ENCODE measurements at places on chromosomes 5 and 9. TPM values are rescaled to one million over a fixed set of nuclear protein-coding genes. Genes with fewer than 3 reads are reported as not detected.

DNA sequence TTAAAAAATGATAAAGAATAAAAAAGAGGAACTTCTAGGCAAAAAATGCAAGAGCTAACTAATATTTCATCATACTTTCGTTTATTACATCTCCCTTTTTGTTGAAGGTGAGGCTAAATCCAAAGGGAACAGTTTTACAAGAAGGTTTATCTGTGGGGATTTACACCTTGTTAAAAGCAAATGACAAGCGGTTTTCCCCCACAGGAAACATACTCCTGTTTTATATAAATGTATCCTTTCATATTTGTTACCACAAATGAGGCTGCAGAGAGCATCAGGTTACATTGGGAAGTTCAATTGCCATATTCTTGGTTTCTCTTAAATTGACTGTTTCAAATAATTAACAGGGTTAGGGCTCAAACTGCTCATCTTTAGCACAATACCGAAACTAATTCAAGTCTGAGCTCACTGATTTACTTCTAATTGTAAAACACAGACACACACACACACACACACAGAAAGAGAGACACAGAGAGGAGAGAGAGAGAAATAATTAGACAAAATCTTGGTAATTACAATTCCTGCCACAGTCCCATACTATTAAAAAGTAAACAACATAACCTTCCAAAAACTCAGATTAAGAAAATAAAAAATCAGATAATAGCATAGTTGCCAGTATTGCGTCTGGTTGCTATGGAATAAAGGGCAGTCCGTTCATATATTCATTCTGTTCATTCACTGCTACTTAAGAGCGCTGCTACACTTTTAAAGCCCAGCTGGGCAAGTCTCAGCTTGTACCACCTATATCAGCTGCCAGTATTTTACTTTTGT is 17.1 kb downstream of the RFX3 start:
- DNase-seq: no peak

Gene DCP2
- 81.6 TPM for total RNA-seq

DNA sequence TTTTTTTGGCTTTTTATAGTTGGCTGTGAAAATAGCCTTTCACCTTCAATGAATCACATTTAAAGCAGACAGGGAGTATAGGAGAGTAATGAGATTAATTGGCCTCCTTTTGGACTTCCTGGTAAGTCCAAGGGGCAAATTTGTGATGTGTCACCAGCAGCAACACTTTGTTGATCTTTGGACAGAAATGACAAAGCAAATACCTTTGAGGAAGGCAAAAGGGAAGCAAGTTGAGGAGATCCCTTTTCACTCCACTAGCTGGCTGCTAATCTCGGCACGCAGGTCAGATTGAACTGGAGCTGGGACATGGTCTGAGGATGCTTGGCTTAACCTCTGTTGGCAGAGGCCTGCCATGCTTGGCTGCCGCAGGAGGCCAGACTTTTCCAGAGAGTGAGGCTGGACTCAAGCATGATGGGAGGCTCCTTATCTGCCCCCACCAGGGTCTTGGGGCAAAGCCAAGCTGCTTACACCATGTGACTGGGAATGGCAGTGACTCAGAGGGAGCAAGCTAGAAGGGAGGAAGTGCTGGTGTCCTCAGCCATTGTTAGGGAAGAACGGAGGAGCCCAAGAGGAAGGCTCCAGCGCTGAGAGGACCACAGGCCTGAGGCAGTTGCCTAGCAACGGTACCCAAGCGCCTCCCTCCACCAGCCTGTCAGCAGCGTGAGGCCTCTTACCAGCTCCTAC is 174.5 kb upstream of the MAP1B start:
- no peak for DNase-seq

DNA sequence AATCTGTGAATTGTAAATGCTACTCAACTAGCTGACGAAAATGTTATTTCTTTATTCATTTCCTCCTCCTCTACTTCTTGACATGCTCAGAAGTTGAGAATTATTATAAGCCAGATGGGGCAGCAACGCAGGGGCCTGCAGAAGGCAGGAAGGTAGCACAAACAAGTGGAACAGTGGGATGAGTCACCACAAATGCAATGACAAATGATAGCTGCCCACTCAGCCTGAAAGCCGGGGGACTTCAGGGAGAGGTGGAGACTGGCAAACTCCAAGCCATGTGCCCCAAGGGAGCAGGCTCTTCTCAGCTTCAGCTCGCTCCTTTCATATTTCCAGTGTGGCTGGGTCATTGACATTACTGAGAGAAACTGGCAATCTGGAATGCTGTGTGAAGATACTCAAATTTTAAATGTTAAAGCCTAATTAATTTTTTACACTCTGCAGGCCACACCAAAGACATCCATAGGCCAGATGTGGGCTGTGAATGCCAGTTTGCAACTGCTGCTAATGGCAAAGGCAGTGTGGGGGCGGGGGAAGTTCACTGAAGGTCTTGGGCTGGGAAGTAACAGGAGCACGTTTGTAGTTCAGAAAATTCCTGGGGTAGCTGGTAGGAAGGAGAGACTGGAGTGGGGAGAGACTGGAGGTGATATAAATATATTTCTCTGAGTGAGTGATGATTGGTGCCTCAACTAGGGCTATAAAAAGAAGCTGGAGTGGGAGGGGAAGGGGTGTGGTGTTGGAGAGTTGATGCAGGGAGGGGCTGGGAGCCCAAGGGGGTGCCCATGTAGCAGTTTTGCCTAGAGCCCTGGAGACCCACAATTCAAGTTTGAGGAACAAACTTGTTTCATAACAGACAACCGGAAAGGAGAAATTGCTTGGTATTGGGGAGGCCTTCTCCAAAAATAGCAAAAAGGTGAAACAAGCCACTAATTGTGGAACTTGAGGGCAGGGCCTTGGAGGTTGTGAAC is 20.8 kb upstream of the ADRB2 start:
- DNase-seq: peak; percentile 79

Gene RETREG1
- total RNA-seq: 8.0 TPM

DNA sequence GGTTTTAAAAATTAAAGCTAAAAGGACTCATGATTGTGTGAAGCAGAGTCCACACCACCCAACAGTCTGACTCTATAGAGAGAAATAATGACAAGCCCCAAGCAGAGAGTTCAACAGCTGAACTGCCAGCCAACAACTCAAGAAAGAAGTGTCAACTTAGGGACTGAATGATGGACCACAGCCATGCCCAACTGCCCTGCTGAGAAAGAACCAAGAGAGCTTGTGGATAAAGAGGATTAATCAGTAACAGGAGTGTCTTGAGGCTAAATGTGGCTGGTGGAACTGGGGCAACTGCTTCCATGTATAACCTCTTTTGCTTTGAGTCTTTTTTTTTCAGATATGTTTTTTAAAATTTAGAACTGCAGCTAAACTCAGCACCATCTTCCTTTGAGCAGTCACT is 109.3 kb downstream of the HSD17B3 start:
- no peak for DNase-seq

Gene HRCT1
- not detected for total RNA-seq

GRCh38 chr9:14029806-14030374 is 284.1 kb downstream of the NFIB start:
- DNase-seq: no peak

- DNase-seq: no peak
These were observed 500.0 kb downstream of the SPATA31D1 start for GRCh38 chr9:82488313-82489200.

Gene IL9
- not detected for total RNA-seq

DNA sequence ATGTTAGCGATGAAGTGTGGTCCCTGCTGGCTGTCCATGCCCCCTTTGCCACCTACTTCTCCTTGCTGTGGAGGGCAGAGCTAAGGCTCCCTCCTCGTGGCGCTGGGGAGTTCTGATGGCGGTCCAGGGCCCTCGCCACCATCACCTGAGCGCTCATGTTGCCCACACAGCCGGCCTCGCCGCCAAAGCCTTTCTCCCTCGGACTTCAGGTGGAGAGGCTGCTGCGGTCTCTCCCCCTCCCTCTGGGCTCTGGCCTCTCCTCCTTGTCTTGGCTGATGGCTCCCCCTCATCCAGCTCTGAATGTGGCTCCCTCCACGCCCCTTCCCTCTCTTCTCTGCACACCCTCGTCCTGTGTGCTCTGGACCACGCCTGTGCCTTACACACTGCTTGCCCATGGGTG is 14.5 kb upstream of the LPCAT1 start:
- no peak for DNase-seq

Gene PCAT7
- not detected for total RNA-seq

Gene WHRN
- 1.2 TPM for total RNA-seq

Gene SREK1
- 59.0 TPM for total RNA-seq

- no peak for DNase-seq
These were observed 591.1 kb downstream of the DTWD2 start for GRCh38 chr5:118397236-118397635.

Gene ATP10B
- not detected for total RNA-seq

Gene FOXD4
- not detected for total RNA-seq

- no peak for DNase-seq
These were observed 16.6 kb downstream of the HK3 start for GRCh38 chr5:176882567-176882903.

GRCh38 chr5:82416512-82416911 is 138.4 kb upstream of the RPS23 start:
- DNase-seq: no peak

DNA sequence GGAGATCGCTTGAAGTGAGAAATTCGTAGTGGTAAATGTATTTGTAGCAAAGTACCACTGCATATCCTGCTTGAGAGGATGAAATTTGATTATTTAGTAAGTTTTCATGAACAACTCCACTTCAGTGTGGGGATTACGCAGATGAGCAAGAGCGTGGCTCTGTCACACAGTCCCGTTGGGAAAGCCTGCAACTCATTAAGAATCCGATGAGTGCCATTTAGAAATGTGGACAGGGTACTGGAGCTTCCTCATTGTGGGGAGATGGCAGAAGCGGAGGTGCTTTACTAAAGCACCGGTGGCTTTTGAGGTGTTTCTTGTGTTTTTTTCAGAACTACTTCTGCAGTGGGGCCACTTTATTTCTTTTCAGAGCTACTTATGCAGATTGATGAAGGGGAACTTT is 1.4 kb downstream of the TJP2 start:
- no peak for DNase-seq

Gene GPR151
- total RNA-seq: not detected

DNA sequence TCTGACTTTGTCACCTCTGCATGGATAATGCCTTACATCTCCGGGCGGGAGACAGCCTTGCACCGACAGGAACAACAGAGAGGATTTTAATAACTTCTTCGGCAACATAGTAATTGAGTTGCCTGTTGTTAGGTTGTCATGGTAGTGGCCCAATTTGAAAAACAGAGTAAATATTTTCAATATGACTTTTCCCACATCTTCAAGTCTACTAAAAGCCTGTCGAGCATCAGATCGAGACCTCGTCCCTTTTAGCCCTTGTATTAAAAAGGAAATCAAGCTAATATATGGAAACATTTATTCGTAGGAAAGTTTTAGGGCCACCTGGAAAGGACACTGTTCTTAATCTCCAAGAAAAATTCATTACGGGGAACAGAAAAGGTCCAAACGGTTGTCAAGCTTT is 70.8 kb upstream of the FCN2 start:
- DNase-seq: no peak

Gene LCNL1
- not detected for total RNA-seq

DNA sequence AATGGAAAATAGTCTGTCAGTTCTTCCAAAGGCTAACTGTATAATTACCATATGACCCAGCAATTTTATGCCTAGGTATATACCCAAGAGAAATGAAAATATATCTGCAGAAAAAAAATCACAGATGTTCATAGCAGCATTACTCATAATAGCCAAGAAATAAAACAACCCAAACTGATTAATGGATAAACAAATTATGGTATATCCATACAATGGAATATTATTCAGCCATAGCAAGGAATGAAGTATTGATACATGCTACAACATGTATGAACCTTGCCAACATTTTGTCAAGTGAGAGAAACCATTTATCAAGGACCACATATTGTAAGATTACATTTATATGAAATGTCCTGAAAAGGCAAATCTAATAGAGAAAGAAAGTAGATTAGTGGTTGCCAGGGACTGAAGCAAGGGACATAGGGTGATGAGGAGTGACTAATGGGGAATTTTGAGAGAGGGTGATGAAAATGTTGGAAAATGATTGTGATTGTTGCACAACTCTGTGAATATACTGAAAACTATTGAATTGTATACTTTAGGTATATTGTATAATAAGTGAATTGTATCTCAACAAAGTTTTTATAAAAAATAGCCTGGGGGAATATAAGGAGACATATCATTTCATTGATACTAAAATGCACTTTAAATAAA is 114.4 kb downstream of the PBX3 start:
- no peak for DNase-seq

DNA sequence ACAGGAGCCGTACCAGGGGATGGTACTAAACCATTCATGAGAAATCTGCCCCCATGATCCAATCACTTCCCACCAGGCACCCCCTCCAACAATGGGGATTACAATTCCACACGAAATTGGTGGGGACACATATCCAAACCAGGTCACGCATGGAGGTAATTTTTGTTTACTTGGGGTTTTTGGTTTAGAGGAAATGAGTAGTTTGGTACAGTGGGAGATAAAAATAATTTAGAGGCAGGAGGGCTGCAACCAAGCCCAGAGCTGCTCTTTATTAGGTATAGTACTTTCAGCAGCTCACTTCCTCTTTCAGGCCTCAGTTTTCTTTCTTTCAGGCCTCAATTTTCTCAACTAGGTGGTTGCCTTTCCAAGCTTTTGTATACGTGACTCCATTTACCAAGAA is 23.2 kb downstream of the PRUNE2 start:
- peak; percentile 36 for DNase-seq

- no peak for DNase-seq
These were observed 55.1 kb upstream of the PAPPA start for GRCh38 chr9:116098476-116098875.

DNA sequence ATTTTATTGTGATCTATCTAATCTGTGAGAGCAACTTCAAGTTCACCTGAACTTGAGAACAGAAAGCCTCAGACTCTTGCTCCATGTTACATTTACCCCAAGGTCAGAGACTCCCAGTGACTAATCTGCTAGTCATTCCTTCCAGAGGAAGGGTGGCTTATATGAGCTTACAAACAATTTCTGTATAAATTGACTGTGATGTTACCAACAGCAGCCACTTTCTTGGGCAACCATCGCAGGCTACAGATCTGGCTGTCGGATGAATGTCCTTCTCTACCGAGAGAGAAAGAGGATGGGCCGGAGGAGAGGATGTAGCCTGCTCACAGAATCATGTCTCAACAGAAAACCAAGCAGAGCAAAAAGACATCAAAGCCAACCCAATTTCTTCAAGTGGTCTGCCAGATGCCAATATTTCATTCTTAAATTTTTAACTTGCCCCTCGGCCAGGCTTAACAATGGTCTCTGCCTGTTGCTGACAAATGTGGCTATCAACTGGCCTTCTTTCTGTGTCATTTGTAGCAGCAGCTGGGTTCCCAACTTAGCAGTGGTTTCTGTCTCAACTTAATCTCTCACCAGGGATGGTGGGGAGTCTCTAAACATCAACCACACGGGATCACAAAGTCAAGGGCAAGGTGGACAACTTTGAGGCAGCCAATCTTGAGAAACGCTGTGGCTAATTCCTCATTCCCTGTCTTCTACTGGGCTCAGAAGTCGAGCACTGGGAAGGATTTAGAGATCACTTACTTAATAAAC is 81.3 kb downstream of the RAPGEF1 start:
- DNase-seq: no peak

GRCh38 chr5:104733063-104733669 is 1170.6 kb upstream of the NUDT12 start:
- DNase-seq: no peak

Measured in GM12878 (cell line).